Thoracic aorta (tissue), 2 donors: ENCODE measurements at places on chromosomes 11 and 22.

GRCh38 chr11:35536470-35536869 lies 11.1 kb upstream of the PAMR1 start:
- DNase-seq: no peak

DNA sequence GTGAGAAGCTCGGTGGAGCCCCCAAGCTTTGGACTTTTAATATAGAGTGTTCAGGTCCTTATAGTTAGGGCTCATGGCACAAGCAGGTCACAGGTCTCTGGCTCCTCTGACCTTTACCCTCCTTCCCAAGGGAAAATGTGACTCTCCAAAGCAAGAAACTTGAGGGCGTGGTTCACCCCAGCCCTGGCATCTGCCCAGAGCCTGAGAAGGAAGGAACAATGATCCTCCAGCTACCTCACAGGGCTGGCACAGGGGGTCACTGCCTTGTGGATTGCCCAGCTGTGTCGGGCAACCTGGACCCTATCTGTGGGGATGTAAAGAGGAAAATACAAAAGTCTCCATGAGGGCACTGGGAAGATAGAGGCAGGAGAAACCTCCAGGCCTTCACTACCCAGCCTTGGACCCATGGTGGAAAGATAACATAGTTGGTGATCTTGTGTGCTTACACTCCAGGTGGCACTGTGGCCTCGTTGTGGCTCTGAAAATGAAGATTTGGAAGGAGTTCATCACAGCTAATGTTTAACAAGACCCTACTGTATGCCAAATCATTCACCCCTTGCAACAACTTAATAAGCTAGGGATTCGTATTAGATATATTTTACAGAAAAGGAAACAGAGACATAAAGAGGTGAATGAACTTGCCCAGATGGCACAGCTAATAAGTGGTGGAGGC lies 3.8 kb upstream of the ZNF195 start:
- no peak for DNase-seq

DNA sequence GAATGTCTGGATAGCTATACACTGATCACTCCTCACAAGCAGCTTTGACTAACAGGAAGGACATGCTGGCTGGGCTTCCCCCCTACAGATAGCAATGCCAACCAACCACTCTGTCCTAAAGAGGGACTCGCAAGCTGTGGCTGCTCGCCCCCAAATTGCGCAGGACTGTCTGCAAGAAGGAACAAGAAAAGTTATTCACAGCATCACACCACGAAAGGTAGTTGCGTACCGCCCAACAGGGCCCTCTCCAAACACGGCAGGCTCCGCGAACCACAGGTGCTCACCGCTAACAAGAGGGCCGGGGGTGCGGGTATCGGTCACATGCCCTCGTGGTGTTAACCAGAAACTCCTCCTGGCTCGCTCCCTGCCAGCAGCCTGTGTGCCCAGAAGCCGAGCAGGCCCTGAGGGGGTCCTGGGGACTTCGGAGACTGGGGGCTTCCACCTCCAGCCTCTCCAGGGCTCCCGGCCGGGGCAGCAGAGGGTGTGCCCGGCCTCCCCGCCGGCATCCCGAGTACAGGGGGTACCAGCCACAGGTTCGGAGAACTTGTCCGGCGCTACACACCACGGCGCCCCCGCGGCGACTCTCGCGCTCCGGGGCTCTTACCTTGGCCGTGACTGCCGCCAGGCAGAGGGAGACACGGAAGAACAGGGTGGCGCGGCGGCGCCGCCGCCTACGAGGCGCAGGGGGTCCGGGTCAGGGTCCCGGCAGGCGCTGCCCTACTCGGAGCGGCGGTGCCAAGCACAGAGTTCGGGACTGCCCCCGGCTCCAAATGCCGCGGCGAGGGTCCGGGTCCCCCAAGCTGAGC lies 682 bp downstream of the LARGE1 start:
- no peak for DNase-seq

DNA sequence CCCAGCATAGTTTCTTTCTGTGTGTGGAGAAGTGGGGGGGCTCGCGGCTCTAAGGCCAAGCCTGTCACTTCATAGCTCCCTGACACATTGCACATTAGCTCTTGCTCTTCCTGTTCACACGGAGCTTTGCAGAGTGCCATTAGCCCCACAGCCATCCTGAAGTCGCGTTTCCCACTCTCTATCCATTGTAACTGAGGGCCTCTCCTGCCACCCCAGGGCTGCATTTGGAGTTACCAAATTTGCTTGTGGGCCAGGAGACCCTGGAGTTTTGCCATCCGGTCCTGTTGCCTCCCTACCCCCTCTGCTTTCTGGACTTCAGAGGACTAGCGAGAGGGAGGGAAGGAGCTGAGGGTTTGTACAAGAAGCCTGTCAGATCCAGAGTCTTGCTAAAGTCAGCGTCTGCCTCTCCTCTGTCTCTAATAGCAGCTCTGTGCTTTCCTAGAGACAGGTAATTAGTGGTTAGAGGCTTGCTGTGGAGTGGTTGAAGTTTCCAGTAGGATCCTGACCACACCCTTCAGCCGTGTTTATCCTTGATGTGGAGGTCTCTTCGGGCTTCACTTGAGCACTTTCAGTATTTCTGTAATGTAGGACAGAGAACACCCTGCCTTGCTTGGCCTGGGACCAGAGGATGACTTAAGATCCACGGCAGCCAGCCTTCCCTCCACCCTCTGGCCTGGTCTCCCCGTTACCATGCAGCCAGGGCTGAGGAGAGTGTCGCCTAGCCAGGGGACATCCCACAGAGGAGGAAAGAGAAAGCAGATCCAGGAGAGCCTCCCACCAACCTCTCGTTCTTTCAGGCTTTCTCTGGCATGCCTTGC lies 14.1 kb downstream of the DCPS start:
- no peak for DNase-seq

- no peak for DNase-seq
These were observed 21.0 kb upstream of the GDPD4 start for GRCh38 chr11:77322506-77322905.

DNA sequence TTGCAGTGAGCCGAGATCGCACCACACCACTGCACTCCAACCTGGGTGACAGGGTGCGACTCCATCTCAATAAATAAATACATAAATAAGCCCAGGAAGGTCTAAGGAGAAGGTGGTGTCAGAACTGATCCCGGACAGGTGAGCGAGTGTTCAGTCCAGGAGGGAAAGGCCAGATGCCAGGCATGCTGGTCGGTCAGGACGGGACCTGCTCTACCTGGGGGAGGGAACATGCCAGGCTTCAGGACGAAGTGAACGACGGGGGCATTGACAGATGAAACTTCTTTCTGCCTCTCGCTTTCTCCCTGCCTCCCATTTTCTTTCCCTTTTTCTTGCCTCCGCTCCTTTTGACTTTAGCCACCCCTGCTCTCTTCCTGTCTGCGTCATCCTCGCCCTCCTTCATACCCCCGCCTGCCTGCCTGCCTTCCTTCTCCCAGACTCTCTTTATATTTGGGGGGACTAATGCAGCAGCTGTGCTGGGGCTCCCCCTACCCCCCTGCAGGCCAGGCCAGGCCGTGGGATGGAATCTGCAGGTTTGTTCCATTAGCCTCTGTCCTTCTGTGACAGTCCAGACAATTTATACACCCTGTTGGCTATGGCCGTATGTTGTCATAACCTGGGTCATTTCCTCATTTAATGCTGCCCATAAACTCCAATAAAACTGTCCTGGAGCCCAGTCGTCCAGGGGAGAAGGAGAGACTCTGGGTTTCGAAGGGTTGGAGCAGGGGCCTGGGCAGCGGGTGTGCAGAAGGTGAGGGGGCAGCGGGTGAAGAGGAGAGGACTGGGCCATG lies 209.2 kb upstream of the TBCEL start:
- no peak for DNase-seq
